ENCODE measurements at places on chromosomes 5 and 9.
A peak's percentile ranks its signal among the peaks of the same experiment; 100 is the strongest.

DNA sequence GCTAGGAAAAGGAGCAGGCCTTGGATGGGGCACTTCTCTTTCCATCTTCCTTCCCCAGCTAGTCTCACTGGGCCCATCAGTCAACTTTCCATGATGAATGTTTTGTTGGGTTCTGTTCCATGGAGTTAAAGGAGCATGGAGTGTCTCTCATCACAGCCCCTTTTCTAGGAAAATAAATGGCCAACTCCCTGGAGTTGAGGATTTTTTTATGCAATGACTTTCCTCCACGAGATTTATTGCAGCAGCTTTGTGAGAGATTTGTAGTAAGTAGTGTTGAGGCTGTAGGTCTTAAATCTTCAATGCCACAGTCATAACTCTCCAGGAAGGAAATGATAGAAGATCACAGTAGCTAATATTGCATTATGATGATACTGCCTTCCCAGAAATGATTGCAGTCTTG, 45.6 kb upstream of the SLC44A1 start:
- DNase-seq, result no peak

DNA sequence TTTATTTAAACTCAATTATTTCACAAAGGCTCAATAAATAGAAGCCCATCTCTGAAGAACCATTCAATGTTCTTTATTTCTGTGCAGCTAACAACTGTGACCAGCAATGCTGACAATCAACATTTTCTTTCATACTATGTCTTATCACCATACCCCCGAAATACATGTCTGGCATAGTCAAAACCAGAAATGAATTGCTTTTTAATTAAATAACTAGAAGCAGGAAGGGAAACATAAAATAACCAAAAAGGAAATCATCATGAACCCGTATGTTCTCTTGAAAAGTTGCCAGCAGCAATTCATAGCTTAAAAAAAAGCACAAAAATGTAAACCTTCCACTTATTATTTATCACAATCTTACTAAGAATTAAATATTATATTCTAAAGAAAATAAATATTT, 212.4 kb downstream of the TMEM232 start:
- no peak for DNase-seq

DNA sequence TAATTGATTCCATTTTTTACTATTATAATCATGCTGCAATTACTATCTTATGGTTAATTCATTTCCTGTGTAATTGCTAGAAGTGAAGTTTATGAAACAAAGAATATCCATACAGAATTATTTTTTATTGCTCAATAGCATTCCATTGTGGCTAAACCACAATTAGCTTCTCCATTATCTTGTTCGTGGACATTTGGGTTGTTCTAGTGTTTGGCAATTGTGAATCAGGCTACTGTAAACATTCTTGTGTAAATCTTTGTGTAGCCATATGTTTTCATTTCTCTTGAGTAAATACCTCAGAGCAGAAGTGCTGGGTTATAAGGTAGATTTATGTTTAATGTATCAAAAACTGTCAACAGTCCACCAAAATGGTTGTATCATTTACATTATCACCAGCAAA, 341.1 kb downstream of the MAT2B start:
- no peak for DNase-seq

- peak; percentile 71 for DNase-seq
These were observed 101.6 kb upstream of the SSBP2 start for GRCh38 chr5:81852291-81853029.

GRCh38 chr5:68246802-68247201, 31.2 kb downstream of the PIK3R1 start:
- no peak for DNase-seq

- peak; percentile 92 for DNase-seq
These were observed at the start of gene RIC1 for GRCh38 chr9:5628530-5629311. RIC1 (plus strand) TSS chr9:5629107; CDS start chr9:5629310, 203 bp downstream.

GRCh38 chr5:39160576-39161213, 58.7 kb downstream of the FYB1 start:
- DNase-seq, result no peak

Measured in KG1 (cell line).